ENCODE measurements at places on chromosomes 3 and 15.

- DNase-seq = peak; percentile 97
Observed at GRCh38 chr3:151976211-151977050, 103.0 kb downstream of the SUCNR1 start.

DNA sequence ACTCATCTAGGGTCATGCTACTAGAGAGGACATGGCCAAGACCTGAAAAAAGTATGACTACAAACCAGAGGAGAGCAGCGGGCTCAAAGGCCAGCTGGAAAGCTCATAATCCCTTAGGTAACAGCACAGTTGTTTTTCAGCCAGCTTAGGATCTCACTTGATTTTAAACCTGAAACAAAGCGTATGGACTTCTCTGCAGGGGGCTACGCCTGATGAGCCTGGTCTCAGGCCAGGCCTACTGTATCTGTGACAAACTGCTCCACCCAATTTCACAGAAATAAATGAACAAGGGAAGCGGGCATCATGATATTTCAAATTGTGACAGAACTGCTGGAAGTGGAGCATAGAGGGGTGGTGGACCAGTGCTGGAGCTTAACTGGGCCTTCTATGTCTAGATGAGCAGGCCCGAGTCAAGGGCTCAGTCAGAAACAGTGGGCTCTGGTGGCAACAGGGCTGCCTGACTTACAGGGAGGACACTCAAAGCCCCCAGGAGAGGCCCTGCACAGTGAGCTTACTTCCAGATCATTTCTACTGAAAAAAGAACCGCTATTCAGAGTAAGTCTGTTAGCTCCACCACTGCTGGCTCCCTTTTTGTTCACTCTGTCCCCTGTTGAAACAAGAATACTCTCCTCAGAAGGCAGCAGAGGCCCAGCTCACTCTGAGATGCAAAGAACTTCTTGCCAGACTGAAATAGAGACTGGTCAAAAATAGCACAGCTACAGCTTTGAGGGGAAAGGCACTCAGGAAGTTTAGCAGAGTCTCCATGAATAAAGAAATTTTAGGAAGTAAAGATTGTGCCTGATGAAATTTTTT, 47.0 kb downstream of the LRIG1 start:
- no peak for DNase-seq

GRCh38 chr15:79965846-79966630, 5.0 kb downstream of the BCL2A1 start:
- no peak for DNase-seq

DNA sequence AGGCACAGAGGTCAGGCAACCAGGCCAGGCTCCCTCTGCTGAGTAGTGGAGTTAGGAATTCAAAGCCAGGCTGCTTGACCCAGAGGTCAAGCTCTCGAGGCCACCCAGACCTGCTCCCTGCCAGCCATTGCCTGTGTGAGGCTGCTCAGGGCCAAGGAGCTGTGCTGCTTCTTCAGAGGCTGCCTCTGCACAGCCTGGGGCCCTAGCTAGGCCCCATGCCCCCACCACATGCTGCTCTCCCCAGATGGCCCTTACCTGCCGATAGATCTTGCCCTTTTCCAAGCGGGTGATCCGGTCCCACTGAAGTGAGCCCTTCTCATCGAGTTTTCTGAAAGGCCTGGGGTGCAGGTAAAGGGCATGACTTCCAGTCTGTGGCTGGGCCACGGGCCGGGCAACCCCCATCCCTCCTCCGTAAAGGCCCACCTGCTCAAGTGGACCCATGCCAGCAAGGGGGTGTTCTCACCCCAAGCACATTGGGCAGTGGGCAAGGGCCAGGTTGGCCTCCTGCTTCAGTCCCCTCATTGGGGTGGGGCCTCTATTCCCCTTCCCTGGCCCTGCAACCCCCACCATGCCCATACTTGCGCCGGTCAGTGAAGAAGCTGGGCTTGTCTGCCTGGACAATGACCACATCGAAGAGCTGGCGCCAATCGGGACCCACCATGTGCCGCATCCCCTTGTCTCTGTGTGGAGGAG, 6.5 kb downstream of the NT5DC2 start:
- DNase-seq = no peak

GRCh38 chr15:100762289-100762688, 117.3 kb upstream of the ALDH1A3 start:
- DNase-seq = no peak

DNA sequence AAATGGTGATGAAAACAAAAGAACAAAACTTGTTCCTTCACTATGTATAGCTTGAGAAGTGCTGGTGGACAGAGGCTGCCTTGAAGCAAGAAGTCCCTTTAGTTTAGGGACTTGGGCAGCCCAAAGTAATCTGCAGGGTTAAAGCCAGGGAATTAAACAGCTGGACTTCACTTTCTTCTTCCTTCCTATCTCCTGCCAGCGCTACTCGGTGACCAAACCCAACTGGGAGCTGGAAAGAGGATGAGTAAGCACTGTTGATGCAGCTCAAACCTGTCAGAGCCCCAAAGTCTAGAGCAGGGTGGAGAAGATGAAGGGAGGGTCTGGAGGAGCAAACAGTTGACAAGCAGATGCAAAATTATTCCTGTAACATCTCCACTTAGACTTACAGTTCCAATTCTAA, 73.1 kb upstream of the FBN1 start:
- DNase-seq = no peak

DNA sequence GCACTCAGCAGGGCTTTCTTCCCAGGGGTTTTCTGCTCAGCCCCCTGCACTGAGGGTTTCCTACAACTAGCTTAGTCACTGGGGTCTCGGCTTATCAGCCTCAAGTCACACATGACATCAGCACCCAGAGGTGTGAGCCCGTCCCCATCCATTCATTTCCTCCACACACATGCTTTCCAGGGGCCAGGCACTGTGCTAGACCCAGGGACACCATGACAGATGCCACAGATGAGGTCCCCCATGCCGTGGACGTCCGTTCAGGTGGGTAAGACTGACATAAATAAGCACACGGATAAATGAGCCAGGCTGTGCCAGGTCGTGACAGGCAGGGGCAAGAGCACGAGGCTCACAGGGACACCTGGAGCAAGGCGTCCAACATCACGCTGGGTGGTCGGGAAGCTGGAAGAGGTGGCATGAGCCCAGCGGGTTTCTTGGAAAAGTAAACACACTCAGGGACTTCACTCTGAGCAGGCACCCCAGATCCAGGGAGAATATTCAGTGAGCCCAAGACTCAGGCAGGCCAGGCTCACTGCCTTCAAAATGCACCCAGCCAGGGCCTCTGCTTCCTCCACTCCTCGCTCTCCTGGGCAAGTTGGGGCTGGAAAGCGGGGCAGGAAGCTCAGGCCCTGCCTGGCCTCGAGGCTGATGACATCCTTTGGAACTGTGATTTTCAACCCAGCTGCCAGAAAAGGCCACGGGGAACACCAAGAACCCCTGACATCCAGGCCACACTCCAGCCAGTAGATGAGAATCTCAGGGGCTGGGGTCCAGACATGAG, 139.3 kb downstream of the CHSY1 start:
- no peak for DNase-seq

DNA sequence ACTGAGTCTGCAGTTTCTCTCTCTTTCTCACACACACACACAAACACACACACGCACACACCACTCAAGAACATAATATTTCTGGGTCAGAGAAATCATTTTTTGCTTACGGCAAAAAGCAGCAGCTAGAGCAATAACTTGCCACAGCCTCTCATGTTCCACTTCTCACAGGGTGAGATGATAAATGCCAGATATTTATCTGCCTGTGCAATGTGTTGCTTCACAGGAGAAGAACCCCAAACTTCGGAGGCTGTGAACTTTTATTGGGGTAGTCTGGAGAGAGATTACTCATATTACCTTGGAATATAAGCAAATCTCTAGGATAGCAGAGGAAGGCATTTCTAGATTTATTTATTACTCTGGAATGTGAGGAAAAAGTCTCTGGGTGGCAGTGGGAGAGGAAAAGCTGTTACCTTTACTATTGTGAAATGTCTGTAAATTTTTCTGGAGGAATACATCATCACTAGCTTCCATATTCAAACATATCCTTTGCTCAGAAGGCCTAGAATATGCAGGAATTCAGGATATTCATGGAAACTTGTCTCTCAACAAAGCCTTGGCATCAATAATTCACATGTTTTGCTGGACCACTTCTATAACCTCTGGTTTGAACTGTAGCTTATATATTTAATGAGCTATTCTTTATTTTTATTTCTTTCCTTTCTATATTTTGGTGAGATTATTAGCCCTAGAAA, 369.2 kb downstream of the NSUN3 start:
- no peak for DNase-seq

DNA sequence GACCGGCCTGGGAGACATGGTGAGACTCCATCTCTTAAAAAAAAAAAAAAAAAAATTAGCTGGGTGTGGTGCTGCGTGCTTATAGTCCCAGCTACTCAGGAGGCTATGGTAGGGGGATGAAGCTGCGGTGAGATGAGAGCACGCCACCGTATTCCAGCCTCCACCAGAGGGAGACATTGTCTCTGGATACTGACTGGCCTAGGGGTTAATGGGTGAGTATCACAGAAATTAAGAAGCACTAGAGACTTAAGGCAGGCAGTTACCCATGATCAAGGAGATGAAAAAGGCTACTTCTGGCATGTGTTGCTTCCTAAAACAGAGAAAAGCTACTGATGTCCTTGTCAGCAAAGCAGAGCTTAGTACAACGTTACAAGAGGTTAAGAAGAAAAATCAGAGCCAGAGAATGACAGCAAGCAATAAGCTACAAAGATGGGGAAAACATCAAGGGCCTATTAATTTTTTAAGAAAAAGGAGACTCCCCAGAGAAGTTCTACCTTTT, 8.6 kb downstream of the TFRC start:
- DNase-seq = no peak

DNA sequence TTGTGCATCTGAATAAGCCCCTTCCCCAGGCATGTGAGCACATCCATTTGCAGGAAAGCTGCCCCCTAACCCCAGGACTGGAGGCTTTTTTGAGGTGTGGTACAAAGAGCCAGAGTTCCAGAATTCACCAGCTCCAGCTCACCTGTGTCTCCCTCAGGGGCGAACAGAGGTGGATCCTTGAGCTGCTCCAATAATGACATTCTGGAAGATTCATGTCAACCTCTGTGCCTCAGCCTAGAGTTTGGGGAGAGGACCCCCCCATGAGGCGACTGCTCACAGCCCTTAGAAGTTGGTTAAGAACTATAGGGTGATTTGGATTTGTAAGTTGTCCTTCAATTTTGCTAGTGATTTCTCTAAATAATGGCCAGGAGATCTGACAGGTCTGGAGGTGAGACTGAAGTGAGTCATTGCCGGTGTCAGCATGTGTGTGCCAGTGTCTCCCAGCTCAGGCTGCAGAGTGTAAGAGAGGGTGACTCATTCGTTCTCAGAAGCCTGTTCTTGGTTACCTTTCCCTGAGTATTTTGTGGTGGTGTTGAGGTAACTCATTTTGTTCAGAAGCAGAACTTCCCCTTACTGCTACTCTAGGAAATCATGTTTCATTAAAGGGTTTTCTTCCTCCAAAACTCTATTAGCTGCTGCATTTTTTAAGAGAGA, 136.9 kb upstream of the TOPAZ1 start:
- peak; percentile 13 for DNase-seq

DNA sequence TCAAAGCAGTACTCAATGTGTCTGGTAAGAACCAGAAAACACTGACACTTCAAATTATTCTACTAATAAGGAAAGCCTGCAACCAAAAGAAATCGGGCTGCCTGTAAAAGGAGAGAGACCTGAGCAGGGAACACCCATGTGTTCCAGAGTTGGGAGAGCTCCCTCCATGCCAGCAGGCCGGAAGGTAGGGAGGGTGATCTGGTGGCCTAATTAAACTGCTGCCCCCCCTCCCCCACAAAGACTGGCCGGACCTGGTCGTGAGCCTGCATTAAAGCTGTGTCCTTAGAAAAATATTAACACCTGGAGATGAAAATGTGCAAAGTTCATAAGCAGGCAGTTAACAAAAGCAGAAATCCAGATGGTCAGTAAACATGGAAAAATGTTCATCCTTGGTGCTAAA, 170.6 kb upstream of the BHLHE40 start:
- no peak for DNase-seq

DNA sequence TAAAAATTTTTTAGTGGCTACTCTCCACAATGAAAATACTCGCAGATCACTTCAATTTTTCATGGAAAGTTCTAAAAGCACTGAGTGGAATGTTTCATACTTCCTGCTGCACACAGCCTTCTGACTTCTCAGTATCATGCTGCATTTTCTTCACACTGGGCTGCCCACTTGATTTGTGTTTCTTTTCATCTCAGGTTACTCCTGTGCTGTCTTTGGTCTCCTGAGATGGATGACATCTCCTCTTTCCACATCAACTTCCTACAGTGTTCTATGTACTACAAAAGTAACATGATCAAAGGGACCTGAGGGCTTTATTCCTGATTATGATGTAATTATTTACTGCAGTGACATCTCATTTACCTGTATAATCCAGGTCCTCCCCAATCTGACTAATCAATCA, 927.7 kb downstream of the ROBO2 start:
- no peak for DNase-seq

- no peak for DNase-seq
Observed at GRCh38 chr15:53331328-53332190, 427.9 kb downstream of the WDR72 start.

- DNase-seq = no peak
Observed at GRCh38 chr15:100663086-100663914, 60.9 kb downstream of the ASB7 start.

GRCh38 chr3:14273901-14274611, 95.4 kb downstream of the LSM3 start:
- no peak for DNase-seq

GRCh38 chr3:151086484-151087456, 1.3 kb downstream of the MED12L start:
- peak; percentile 27 for DNase-seq

DNA sequence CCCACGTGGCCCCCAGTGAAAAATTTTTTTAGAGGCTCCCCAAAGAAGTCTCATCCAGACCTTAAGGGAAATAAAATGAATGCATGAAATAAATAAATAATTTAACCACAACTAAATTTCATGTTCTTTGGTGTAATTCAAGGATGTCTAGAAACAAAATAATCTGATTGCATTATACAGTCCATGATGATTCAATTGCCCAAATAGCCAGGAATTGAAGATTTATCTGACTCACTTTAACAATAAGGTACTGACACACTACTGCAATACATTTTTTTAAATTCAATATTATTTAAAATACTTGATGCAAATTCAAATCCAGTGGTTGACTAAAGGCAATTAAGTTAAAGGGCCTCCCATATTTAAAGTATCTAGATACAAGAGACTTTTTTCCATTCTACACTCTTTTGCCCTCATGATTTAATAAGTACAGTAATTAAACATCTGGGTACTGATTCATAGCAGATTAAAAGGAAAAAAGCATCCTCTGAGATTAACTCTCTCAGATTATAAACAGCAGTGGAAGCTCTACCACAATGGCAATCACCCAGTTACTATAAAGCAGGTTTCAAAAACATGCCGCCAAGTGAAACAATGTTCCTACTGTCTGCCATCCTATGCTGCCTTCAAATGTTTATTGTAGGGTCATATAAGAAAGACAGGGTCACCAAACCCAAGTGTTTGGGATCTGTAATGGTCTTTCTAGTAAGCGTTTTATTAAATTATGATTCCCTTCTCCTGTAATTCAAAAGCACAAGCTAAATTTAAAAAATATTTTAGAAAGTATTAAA, 9.9 kb downstream of the UQCC5 start:
- DNase-seq = no peak

- no peak for DNase-seq
Observed at GRCh38 chr3:11438646-11439045, 166.4 kb downstream of the ATG7 start.

All from BJ (cell line).